GM19239 (cell line): ENCODE measurements at places on chromosomes 7 and 10.

GRCh38 chr10:86988520-86988919 is 20.2 kb downstream of the ADIRF start:
- DNase-seq: no peak

- no peak for DNase-seq
These were observed 51.4 kb upstream of the EZH2 start for GRCh38 chr7:148935451-148935850.

- DNase-seq: no peak
These were observed 15.4 kb upstream of the MEST start for GRCh38 chr7:130476297-130477150.

DNA sequence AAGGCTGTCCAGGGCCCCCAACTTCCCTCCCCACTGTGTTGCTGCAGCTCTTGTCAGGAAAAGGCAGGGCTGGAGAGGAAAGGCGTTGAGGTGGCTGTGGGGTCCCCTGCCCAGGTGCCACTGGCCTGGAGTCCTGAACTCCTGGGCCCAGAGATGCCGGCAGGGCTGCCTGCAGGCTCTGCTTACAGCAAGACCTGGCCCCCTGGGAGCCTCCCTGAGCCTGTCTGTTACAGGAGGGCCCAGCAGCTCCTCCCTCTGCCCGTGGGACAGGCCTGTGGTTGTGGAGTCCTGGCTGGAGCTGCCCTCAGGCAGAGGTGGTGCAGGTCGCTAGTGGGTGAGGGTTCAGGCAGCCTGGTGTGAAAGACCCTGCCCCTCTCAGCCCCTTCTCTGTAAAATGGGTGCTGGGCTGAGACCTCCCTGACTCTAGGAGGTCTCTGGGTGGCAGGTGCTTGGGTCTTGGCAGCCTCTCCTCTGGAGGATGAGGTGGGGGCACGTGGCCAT is 9.9 kb downstream of the ANTXRL start:
- no peak for DNase-seq

GRCh38 chr7:138089080-138089901 is 13.0 kb downstream of the AKR1D1 start:
- DNase-seq: no peak

GRCh38 chr10:114396464-114396863 is 7.8 kb downstream of the AFAP1L2 start:
- no peak for DNase-seq

DNA sequence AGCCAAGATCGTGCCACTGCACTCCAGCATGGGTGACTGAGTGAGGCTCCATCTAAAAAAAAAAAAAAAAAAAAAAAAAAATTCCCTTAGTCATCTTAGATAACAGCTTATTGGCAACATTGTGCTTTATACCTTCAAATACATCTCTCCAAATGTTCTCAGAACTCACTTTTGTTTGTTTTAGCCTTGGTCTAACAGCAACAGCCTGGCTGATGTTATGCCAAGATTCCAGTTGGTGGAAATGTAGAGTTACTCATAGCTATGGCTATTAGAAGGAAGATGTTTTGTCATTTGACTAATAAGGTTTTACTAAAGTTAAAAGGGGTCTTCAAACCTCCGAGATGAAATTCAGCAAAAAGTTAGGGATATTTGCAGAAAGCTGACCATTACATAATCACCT is 481.4 kb downstream of the NEBL start:
- DNase-seq: no peak

DNA sequence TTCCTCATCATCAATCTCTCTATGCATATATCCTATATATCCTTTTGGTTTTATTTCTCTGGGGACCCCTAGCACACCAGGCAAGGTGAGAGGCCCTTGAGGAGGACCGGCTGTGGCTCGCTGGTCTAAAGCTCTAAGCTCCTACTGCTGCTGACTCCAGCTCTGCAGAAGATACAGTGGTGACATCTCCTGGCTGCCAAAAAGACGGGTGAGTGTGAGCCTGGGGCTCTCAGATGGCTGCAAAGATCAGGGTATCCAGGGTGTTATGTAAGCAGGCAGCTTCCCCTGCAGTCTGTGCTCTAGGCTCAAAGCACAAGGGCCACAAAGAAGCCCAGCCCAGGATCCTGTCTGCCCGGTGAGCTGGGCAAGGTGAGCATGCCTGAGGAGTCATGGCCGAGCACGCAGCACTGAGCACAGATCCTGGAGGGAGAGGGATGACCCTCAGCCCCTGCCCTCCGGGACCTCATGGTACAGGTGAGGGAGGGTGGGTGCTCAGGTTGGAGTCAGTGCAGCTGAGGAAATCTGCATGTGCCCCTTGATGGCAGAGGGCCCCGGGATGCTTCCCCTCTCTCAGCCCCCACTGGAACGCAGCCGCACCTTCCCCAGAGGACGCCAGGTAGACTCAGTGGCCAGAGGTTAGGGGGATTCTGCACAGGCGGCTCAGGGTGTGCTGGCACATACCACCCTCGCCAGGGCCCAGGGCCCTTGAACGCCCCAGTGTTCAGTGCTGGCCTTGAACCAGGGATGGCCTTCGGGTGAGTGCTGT is 95.4 kb upstream of the INSIG1 start:
- no peak for DNase-seq

GRCh38 chr7:112407261-112407660 is 43.0 kb upstream of the IFRD1 start:
- DNase-seq: no peak

GRCh38 chr10:105647354-105647753 is 1006.3 kb downstream of the SORCS3 start:
- DNase-seq: no peak

GRCh38 chr10:102267748-102268147 is 22.4 kb downstream of the GBF1 start:
- DNase-seq: no peak

DNA sequence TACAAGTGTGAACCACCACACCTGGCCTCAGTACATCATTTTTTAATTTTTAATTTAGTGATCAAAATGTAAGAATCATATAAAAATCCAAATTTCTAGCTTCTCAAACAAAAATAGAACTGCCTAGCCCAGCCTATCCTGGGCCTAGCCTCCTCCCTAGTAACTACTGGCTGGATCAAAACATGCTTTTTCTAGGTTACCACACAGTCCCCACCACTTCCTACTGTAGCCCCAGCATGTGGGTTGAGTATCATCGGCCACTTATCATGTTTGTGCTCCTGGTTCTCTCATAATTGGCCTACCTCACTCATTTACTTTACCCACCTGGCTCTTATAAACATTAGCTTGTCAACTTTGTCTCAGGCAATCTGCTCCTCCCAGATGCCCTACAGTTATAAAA is 52.9 kb downstream of the DNAJC12 start:
- DNase-seq: no peak

DNA sequence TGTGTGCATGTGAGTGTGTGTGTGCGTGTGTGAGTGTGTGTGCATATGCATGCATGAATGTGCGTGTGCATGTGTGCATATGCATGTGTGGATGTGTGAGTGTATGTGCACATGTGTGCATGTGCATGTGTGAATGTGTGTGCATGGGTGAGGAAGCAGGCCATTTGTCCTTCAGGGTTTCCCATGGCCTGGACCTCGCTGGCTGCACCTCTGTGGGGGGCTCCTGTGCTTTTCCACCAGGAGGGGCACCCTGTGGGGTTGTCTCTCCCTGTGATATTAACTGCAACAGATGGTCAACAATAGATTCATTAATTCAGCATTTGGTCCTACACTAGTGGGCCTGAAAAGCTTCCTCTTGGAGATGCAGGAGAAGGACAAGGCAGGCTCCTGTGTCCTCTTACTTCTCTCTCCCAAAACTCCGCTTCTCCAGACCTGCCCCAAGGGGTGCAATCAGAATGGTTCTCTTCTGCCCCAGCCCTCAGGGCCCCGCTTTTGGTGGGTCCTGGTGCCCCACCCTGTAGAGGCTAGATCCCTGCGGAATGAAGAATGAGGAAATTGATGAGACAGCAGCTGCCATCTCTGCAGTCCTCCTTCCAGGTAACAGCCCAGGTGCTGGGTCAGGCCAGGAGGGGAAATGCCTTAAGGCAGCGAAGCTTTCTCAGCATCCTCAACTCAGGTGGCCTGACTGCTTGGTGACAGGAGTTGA is 41.5 kb upstream of the NUB1 start:
- no peak for DNase-seq

DNA sequence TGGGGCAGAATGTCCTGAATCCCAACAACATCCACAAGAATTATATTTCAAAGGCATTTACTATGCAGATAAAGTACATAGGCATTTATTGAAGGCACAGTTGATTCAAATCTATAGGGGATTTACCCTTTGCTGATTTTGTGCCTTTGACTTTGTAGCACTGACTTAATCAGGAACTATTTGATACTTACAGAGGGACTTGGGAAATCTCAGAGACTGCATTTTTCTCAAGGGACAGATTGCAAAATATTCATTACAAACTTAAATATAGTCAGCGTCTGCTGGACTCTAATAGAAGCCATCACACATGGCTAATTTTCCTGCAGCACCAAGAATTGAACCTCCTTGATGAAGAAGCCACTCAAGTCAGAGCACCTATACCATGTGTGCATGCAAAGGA is 44.9 kb downstream of the FAS start:
- no peak for DNase-seq
